ENCODE measurements at places on chromosomes 5 and 9.

DNA sequence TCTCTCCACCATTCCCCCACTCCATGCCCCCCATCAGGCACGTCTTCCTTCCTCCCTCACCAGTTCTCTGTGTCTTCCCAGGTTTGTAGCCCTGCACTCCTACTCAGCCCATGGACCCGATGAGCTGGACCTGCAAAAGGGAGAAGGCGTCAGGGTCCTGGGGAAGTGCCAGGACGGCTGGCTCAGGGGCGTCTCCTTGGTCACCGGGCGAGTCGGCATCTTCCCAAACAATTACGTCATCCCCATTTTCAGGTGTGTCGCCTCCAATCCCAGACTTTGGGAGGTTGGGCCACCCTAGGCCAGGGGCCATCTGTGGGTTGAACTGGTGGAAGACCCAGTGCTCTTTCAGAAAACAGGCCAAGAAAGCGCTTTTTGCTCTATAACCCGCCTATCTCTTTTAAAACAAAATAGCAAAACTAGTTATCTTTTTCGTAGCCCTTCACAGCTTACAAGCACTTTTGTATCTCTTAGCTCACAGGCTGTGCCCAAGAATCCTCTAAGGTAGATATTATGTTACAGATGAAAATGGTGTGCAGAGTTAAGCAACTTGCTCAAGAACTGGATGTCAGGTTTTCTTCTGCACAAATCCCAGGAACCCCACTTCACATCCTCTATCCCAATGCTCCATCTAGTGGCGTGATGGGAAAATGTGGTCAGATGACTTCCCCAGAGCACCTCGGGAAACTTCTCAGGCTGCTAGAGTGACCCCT lies 56.2 kb downstream of the PLAC8L1 start:
- peak; percentile 65 for DNase-seq

DNA sequence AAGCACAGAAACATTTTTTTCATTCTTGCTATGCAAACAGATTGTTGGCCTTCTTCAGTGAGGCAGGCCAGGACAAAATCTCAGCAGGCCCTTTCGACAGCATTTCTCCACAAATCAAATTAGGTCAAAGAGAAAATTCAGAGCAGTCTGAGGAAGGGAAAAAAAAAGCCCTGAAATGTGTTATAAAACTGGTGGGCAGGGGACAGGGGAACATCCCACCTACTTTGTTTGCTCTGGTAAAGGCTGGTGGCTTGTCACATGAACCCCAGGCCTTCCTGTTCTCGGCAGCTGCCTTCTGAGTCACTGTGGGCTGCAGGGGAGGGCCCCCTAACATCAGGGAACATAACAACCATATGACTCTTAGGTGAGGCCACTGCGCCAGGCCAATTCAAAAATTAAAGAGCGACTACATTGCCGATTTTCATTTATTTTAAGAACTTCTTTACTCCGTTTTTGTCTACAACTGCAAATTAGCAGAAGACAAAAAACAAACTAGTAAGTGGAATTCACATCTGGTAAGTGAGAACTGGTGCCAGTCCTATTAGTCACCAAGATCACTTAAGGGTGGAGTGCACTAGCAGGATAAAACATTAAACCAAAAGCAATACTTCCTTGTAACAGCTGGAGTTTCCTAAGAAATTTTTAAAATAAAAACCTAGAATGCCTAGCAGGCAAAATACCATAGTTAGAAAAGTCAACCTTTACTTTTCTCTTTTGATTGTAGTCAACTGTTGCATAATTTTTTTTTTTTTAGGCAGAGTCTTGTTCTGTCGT lies 46.2 kb upstream of the DENND4C start:
- peak; percentile 56 for DNase-seq

- no peak for DNase-seq
Observed at GRCh38 chr5:124516567-124516966, 229.9 kb downstream of the ZNF608 start.

DNA sequence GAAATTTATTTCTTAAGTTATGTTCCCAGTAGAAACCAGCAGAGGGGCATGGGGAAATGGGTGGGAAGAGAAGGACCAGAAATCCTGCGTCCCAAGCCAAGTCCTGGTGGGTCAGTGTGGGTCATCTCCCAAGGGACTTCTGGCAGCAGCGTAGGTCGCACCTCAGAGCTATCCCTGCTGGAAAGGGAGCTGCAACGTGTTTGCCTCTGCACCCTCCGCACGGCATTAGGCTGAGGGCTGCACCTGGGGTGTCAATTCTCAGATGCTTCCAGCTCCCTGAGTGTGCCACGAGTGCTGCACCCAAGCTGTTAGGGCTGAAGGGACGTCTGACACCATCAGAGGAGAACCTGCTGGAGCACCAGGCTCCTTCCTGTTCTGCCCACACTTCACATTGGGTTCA lies 182.8 kb downstream of the CACNA1B start:
- DNase-seq = no peak

DNA sequence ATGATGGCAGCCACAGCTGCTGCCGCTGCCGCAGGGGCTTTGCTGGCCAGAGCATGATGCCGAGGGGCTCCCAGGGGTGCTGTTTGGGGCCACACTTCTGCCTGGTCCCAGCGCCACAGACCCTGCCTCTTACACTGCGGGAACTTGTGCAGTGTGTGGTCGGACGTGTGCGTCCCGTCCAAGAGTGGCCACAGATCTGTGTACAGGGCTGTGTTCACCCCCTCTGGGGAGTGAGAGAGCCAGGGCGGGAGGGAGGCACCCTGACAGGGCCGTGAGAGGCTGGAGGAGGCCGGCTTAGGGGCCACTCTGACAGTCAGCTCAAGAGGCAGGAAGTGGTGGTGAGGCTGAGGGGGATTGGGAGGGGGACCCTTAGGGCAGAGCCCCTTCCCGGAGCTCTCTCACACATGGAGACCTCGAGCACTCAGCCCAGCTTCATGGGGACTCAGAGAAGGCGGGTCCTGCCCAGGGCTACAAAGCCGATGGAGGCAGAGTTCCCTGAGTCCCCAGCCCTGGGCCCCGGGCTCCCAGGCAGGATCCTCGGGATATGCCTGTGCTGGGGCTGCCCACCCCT lies 13.1 kb upstream of the CARD19 start:
- no peak for DNase-seq

- no peak for DNase-seq
Observed at GRCh38 chr9:38202336-38202938, 133.4 kb upstream of the SHB start.

DNA sequence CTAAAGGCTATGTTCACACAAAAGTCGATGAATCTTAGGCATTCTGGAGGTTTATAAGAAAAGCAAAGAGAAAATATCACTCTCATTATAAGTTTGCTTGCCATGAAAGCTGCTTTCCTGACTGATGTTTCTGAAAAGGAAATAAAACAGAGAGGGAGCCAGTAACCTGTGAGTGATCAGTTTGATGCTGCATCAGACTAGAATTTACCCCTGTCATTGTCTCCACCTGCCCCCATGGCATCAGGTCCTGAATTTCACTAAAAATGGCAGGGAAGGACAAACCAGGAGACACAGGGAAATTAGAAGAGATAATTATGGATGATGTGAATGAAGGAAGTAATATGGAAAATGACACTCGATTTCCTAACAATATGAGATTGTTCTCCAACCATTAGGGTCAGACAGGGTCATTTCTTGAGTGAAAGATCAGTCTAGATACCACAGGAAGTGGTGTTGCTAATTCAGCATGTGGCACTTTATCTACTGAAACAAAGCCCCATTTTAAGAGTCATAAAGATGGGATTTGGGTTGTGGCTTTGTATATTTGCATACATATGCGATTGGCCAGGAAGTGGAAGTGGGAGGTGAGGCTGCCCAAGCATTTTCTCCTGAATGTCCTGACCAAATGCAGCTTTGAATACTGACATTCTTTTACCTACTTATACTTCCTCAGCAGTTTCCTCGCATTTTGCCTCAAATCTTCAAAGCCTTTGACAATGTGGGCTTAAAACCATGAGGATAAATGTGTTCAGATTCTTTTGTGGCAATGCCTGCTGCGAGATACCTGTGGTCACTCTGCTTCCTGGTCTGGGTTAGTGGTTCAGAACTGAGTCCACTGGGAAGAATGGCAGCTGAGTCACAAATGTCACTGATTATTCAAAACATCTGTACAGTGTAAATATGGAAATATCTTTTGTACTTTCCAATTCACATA lies 29.7 kb downstream of the MEGF10 start:
- peak; percentile 14 for DNase-seq

GRCh38 chr9:134408389-134408788 lies 82.1 kb downstream of the RXRA start:
- no peak for DNase-seq

GRCh38 chr9:97970165-97970564 lies 13.0 kb upstream of the ANP32B start:
- no peak for DNase-seq

DNA sequence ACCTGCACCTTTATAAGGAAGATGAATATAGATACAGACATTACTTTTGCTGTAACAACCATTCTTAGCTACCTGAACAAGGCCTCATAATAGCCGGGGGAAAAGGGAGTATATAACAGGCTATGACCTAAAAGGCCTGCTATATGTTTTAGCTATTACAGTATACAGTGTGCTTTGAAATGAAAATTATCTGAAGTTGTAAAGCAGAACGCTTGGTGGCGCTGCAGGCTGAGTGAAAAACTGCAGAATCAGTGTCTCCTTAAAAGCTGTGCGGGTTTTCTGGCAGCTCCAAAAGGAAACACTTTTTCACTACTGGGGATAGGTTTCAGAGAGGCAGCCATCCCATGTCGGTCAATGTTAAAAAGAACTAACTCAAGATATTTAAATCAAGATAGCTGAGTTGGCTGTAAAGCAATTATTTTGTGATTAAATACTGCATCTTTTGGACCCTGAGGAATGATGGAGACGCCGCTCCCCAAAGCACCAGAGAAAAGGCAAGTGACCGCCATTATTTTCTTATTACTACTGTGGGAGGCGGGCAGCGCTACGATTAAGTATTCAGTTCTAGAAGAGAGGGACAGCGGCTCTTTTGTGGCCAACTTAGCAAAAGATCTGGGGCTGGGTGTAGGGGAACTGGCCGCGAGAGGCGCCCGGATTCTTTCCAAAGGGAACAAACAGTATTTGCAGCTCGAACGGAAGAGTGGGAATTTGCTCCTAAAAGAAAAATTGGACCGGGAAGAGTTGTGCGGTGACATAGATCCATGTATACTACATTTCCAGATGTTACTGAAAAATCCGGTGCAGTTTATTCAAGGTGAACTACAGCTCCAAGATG lies 5.9 kb downstream of the PCDHB6 start:
- DNase-seq = no peak

GRCh38 chr9:105832096-105832710 lies 137.9 kb downstream of the TMEM38B start:
- no peak for DNase-seq

- DNase-seq = peak; percentile 64
Observed at GRCh38 chr9:133184971-133185370, 21.3 kb upstream of the GBGT1 start.

GRCh38 chr9:6006749-6007057 lies 8.7 kb downstream of the RANBP6 start:
- no peak for DNase-seq

- DNase-seq = no peak
Observed at GRCh38 chr5:155878991-155879575, 447.9 kb upstream of the SGCD start.

- DNase-seq = no peak
Observed at GRCh38 chr5:153756540-153756939, 266.1 kb downstream of the GRIA1 start.

- DNase-seq = no peak
Observed at GRCh38 chr5:142363619-142363963, 38.8 kb upstream of the SPRY4 start.

DNA sequence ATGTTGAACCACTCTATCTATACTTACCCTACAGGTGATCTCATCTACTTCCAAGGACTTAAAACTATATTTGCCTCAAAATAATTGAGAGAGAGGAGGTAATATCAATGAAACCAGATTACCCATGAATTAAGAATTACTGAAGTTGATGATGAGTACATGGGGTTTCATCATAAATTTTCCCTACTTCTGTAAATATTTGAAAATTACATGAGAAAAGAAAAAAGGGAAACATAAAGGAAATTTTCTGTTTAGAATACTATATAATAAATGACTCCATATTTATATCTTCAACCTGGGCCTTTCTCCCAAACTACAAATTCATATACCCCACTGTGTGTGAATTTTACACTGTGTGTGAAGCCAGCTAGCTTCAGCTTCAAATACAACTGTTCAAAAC lies 2.6 kb downstream of the TSTD2 start:
- DNase-seq = no peak

GRCh38 chr9:33852216-33852826 lies 35.4 kb downstream of the UBE2R2 start:
- peak; percentile 69 for DNase-seq

DNA sequence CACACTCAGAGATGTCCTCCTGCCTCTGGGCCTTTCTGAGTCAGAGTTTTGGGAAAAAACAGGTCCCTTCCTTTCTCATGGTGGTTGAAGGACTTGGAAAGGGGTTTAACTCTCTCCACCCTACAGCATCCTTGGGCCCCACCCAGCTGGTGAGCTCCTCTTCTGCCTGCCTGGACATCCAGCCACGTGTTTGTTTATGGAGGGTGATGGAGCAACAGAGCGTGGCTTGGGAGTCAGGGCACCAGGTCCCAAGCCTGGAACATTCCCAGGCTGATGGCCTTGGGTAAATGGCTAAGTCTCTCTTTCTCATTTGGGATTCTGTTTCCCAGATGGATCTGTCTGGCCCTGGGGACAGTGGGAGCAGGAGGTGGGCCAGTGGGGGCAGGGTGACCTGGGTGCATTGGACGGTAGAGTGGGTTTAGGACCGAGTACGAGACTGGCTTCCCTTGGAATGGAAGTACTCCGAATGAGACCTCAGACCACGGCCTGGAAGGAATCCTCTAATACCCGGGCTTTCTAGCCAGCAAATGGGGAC lies 141.1 kb upstream of the IRX2 start:
- DNase-seq = no peak

GRCh38 chr9:92745881-92746280 lies 18.8 kb downstream of the BICD2 start:
- DNase-seq = no peak

GRCh38 chr5:71810471-71811195 lies 91.6 kb downstream of the CARTPT start:
- no peak for DNase-seq

DNA sequence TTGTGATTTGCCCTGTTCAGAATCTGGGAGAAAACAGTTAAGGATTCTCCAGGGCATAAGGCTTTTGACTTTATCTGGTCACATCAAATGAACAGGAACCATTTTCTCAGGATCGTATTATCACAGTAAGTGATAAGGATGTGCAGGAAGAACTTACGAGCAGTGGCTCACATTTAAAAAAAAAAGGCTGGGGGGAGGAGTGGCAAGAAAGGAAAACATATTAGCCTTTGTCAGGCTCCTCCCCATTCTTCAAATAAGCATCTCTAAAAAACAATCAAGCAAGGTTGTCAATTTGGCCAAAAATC lies 234.3 kb upstream of the TMEM161B start:
- DNase-seq = no peak

DNA sequence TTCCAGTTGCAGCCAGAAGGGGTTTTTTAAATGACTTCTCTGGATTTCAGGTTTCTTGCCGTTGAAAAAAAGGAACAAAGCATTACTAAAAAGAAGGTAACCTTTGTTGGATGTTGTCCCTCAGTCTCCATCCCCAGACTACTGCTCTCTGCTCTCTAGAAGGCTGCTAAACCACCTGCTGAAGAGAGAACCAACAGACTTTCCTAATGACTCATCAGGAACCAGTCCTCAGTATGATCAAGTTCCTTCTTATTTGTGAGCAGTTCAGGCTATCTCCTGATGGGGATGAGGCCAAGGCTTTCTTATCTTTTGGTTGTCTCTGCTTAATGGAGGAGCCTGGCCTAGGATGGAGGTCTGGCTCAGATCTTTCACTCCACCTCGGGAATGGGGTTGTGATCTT lies 4.1 kb downstream of the KIF4B start:
- DNase-seq = no peak

All from erythroblast (primary cell).